Choroid plexus epithelial cell (primary cell): ENCODE measurements at places on chromosomes 5 and 9.

- DNase-seq, result peak; percentile 81
Observed at GRCh38 chr9:94668928-94669729, 29.8 kb upstream of the FBP1 start.

DNA sequence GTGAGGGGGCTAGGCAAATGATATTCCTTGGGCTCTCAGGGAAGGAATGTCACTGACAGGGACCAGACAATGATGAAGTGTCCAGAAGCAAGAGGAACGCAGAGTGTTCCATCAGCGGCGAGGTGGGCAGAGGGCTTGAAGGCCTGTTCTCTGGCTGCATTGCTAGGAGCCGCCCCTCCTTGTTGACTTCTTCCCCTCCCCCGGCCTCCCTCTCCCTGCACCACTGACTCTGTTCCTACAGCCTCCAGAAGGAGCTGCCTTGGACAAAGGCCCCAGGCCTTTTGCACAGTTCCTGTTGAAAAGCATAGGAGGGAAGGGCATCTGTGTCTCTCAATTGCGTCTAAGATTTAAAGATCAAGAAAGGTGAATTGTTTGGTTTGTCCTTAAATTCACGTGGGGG lies 12.4 kb downstream of the TLX3 start:
- no peak for DNase-seq

DNA sequence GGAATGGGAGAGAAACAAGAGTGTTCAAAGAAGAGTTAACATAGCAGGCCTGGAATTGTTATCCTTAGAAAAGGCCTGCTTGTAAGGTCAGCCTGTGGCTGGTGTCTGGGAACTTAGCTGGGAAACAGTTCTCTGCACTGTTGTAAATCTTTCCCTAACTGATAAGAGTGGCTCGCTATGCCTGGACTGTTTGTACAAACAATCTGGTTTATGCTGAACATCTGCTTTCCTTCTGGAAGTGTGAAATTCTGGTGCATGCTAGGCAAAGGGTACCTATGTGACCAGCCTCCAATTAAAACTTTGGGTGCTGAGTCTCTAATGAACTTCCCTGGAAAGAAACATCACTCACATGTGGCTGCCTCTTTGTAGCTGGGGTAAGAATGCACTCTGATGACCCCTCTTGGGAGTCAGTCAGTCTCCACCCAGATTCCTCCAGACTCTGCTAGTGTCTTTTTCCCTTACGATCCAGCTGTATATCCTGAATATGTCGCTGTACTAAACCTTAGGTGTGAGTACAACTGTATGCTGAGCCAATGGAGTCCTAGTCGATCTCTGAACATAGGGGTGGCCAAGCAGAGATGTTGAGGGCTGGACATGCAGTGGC lies 16.5 kb downstream of the SPARC start:
- peak; percentile 65 for DNase-seq

GRCh38 chr9:81394881-81395675 lies 294.3 kb downstream of the TLE1 start:
- DNase-seq, result peak; percentile 20

GRCh38 chr5:131671409-131671808 lies 36.4 kb upstream of the RAPGEF6 start:
- peak; percentile 62 for DNase-seq

DNA sequence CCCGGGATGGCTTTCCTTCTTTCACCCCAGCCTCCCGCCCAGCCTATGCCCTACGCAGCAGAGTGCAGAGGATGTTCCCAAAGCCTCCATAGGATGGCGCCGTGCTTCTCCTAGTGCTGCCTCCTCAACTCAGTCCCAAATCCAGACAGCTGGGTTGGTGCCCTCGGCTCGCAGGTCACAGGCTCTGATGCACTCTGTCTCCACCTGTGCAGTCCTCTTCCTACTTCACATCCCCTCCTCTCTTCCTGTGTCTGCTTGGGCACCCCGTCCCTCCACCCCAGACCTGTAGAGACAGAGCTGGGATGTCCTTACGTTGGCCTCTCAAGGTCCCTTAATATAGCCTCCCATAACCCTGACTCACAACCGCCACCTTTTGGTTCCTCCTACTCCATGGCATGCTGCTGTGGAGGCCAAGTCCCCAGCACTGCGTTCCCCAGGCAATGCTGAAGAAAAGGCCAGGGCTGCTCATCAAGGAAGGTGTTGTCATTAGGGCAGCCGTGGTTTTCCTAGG lies 314.4 kb downstream of the GADD45G start:
- no peak for DNase-seq

GRCh38 chr9:71541436-71541835 lies 226.9 kb downstream of the CEMIP2 start:
- DNase-seq, result no peak

- no peak for DNase-seq
Observed at GRCh38 chr9:98773721-98774120, 22.6 kb downstream of the ANKS6 start.

DNA sequence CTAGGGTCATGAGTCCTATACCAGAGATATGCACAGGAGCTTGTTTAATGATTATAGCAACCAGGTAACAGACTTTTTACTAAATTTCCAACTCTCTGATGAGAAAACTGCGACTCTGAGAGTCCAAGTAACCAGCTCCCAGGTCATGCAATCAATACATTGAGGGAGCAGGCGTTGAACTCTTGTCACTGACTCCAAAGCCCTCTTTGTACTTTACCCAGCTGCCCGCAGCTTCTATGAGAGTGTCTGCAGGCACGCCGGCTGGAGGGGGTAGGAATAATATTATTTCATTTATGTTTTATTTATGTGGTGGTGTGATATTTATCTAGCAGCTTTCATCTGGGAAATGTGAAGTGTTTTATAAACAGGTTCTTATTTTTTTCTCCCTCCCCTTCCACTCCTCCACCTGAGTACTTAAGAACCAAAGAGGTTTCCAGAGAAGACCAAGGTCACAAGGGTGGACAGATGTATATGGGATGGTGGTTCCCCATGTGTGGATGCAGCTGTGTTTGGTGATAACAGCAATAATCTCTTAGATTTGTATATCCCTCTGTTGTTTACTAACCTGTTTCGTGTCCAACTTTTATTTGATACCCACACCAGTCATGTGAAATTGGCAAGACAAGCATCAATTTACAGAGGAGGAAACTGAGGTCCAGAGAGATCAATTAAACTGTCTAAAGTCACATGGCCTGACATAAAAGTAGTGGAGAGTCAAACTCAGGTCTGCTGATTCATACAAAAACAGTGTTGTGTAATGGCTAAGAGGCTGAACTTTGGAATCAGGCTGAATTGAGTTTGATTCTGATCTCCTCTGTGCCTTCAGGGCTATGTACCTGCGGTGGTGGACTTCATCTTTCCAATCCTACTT lies 140.2 kb upstream of the TRIM32 start:
- DNase-seq, result peak; percentile 65

- peak; percentile 66 for DNase-seq
Observed at GRCh38 chr9:130235558-130236435, 29.8 kb upstream of the HMCN2 start.

- DNase-seq, result no peak
Observed at GRCh38 chr5:151902215-151902614, 22.4 kb downstream of the GLRA1 start.

DNA sequence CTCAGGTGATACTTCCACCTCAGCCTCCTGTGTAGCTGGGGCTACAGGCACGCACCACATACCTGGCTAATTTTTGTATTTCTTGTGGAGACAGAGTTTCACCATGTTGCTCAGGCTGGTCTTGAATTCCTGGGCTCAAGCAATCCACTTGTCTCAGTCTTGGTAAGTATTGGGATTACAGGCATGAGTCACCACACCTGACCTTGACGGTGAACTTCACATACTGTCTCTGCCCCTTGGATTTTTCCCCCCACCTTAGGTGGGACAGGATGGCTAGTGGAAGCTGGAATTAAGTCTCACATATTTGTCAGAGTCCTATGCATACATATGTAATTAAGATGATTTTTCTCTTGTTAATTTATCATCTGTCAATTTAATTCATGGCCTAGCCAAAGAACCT lies 20.9 kb upstream of the RFK start:
- DNase-seq, result peak; percentile 45

DNA sequence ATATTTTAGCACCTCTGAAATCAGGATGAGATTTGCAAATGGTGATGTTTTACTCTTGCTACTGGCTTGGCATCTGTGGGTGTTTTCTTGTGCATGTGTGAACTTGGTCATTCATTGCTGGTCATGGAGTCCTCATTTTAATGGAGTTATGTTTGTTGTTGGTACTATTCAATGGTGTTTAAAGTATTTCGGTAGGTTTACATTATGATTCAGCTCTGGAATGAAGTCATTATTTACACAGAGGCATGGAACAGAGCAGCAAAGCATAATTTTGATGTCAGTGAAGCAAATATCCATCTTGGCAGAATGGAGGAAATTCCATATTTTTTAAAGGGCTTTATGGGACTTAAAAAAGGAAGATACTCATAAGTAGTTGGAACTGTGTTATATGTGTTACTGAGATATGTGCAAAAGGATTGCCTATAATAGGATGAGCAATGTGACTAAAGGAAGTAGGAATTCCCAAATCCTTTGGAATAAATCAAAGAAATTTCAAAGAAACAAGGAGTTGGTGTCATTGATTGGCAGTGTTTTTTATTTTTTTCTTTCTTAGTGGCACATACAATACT lies 147.4 kb downstream of the ACTBL2 start:
- peak; percentile 73 for DNase-seq

DNA sequence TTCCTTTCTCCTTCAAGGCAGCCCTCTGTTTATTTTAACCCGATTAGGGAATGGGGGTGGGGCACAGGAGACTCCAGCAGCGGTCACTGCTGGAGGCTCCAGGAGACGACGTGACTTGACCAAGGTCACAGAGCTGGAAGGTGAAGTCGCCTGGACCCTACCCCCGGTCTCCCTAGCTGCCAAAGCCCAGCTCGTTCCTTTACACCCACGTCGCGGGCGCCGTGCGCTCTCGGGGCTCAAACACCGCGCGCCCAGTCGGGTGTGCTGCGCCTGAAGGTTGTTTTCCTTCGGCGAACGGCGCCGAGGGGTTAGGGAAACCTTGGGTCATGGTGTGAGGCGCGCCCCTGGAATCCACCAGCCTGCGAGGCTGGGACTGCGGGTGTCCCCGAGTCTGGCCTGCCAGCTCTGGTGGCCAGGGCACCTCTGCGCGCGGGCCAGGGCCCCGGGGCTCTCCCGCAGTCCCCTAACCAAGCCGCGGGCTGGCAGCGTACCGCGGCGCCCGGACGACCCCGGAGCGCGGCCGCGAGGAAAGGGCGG lies 747 bp upstream of the UNC5A start:
- DNase-seq, result no peak

- peak; percentile 5 for DNase-seq
Observed at GRCh38 chr5:90408571-90409317, 812 bp downstream of the CETN3 start.

GRCh38 chr9:16705111-16705604 lies 165.3 kb downstream of the BNC2 start:
- peak; percentile 95 for DNase-seq

DNA sequence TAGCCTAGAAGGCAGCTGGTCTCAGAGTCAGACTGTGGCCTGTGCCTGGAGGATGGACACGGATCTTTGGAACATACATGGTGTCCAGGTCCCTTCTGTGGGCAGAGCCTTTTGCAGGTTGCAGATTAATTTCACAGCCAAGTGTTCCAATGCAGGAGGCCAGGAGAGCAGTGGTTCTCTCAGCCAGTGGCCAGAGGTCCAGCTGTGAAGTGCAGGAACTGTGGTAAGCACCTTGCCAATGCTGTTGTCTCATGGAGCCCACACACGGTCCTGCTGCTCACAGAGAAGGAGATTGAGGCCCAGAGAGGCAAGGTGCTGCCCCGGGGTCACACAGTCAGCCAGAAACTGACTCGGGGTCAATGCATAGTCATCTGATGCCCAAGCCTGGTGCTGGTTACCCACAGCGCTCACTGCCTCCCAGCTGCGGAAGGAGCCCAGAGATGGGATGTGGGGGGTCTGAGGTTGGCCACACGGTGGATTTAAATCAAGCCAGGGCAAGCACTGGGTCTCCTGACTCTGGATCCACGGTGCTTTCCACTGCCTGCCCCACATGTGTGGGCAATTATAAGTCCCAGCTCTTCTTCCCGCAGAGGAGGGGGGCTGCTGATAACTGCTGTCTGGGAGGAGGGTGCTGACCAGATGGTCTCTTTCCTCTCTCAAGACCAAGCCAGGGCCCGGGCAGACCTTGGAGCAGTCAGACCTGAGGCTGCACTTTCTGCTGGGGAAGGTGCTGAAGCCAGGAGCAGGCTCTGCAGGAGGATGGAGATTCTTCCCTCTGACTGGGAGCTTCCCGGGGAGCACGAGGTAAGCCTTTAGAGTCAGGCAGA lies 2.8 kb downstream of the PDGFRB start:
- peak; percentile 63 for DNase-seq

DNA sequence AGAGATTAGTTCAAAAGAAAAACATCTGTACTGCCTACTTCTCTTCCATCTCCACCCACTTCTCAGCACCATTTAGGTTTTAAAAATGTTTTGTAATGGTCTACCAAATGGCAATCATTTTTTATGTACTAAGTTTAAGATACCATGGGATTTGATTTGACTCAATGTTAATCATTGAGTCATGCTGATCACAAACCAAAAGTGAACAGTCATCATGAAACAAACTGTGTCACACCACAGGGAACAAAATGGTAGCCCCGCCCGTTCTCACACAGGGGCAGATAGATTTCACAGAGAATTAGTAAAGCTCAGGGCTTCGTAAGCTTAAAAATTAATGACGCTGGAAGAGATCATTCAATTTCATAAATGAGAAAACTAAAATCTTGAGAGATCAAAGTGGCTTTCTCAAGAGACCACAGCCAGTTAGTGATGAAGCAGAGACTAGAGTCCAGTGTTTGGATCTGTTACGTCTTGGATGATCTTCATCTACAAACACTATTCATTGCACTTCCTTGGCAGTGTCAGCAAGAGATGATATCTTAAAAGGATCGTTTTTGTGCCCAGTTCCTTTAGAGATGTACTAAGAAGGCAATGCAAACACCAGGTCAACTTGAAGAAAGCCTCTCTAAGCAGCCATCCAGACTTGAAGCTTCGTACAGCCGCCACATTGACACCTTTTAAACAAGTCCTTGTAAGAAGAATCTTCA lies 33.9 kb upstream of the TRIO start:
- DNase-seq, result peak; percentile 38

DNA sequence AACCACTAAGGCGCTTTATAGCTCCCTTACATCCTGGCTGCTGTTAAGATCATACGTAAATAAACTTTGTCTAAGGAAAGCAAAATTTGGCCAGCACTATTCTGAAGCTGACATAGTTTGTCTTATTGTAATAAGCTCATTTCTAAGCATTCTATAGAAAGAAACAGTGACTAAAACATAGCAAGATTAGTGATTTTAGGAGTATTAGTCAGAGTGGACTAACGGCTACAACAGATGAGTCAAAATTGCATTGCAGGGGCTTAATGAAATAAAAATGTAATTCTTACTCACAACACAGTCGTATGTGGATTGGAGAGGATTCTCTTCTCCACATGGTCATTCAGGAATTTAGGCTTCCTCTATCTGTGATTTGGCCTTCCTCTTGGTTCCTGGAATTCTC lies 347.6 kb downstream of the GADD45G start:
- DNase-seq, result no peak

GRCh38 chr9:100587375-100587774 lies 9.5 kb downstream of the CAVIN4 start:
- DNase-seq, result no peak

DNA sequence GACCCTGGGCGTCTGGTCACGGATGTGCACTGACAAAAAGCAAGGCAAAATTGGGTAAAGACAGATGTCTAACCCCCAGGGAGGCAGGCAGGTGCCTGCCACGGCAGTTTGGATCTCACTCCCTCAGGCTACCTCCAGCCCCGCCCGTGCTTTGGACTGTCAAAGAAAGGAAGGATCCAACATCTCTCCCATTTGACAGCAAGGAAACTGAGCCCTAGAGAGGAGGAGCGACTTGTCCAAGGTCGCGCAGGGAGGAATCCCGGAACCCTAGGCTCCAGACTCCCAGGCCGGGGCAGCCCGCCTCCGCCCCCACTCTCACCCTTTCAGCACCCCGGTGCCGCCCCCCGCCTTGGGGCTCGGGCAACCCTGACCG lies 376 bp downstream of the GOLGA1 start:
- no peak for DNase-seq

- DNase-seq, result no peak
Observed at GRCh38 chr9:108467653-108468324, 388.0 kb downstream of the ACTL7B start.
